ENCODE measurements at places on chromosomes 2 and 18.
A peak's percentile ranks its signal among the peaks of the same experiment; 100 is the strongest.

GRCh38 chr2:69490486-69490885 is 53.3 kb upstream of the NFU1 start:
- DNase-seq, result no peak

DNA sequence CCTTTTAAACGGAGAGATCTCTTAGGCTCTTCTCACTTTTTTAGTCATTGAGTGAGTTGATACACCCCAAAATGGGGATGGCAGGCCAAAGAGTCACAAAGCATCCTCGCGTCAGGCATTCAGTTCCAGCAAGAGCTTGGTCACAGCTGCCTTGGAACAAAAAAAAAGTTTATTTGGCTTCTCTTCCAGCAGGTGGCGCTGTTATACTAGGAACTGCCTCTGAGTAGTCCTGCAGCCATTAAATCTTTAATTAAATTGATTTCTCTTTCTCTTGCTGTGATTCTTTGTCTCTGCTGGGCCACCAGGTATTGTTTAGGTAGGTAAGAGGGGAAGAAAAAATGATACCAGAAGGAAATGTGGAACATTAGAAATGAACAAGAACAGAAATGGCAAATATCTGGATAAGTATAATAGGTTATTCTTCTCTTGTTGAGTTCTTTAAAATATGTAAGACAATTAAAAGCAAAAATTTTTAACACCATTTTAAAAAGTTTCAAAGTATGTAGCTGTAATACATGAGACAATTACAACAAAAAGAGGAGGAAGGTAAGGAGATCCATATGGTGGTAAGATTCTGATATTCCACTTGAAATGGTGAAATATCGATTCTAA is 175.1 kb downstream of the GALNT1 start:
- peak; percentile 87 for DNase-seq

- no peak for DNase-seq
Measured at GRCh38 chr2:6872394-6872793, 5.2 kb upstream of the RSAD2 start.

GRCh38 chr2:25881764-25882163 is 3.5 kb upstream of the ASXL2 start:
- no peak for DNase-seq

- peak; percentile 82 for DNase-seq
Measured at GRCh38 chr2:29580223-29580622, 341.2 kb downstream of the ALK start.

GRCh38 chr18:30775629-30776028 is 266.9 kb downstream of the DSC3 start:
- no peak for DNase-seq

DNA sequence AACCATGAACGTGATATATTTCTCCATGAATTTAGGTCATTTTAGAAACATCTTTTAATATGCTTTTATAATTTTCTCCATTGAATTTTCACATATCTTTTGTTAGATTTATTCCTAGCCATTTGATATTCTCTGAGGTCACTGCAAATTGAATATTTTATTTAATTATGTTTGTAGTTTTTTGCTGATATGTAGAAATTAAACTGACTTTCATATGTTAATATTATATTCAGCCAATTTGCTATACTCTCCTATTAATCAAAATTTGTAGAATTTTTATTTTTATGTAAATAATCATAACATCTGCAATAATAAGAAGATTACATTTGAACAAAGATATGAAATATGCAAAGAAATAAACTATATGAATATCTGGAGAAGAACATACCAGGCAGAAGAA is 46.9 kb downstream of the RMDN2 start:
- no peak for DNase-seq

GRCh38 chr2:86541334-86541733 is 21.9 kb downstream of the CHMP3 start:
- no peak for DNase-seq

GRCh38 chr2:60070196-60070595 is 483.3 kb downstream of the BCL11A start:
- DNase-seq, result no peak

- peak; percentile 2 for DNase-seq
Measured at GRCh38 chr2:57437077-57437476, 609.5 kb upstream of the VRK2 start.

DNA sequence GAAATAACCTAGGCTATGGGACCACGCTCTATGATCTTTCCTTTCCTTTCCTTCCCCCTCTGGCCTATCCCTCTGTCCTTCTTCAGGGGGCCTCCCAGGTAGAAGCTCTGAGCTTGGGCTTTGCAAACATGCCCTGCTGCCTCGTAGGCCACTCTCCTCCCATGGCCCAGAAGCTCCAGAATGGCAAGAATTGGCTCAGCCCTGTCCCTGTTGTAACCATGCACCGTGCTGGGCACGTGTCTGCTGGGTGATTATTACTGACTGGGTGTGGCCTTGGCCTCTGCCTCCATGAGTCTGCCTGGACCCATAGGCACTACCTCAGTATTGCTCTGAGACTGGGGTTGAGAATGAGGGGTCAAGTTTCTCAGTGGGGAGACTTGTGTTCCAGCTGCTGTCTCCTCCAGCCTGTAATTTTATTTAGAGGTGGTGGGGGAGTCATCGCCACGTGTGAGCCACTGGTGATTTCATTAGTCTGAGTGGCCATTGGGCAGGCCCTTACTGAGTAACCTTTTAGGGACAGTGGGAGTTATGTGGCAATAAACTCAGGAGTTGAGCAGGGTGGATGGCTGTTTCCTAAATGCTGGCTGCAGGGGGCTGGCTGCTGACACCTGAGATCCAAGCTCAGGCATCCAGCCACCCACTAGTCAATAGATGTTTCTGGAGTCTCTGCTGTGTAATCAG is 157.9 kb downstream of the CLIP4 start:
- DNase-seq, result peak; percentile 36

DNA sequence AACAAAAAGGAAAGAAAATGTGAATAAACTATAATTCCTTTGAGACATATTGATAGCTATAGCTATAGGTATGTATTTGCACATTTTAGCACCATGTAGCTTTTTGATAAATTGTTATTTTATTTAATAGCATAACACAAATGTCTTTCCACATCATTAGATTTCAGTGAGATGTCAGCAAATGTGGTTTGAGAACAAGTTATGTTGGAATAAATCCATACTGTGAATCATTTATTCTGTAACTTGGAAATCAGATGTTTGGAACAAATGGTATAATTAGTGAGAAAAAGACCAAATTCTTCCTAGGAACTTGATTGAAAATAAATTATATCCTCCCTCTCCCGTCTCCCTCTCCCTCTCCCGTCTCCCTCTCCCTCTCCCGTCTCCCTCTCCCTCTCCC is 62.8 kb downstream of the NABP1 start:
- DNase-seq, result no peak

DNA sequence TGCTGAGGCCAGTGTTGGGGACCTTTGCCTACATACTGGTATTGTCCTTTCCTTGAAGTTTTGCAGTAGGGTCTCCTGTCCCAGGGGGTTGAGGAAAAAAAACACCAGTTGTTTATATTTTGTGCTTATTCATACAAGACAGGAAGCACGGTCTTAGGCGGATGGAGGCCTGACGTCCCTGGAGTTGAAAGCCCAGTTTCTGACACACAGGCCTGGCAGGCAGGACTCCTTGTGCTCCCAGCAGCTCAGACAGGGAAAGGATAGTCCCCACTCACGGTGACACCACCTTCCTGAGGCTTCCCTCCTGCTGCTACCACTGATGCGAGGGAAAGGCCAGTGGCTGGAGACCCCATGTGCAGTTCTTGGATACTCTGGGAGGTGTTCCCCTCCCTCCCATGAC is 15.5 kb upstream of the SP100 start:
- DNase-seq, result no peak

DNA sequence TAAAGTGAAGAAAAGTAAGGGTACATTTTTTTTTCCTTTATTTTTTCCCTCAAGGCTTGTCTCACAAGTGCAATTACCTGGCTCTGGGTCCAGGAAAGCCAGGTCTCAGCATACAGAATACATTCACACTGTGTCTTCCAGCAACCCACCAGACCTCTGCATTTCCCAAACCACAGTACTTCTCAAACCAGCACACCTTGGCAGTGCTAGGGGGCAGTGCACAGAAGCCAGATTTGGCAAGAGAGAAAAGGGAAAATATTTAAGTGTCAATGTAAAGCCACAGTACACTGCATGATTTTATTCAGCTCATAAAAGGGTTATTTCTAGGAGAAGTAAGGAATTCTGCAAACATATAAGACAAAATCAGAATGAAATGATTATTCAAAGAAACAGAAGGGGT is 172.8 kb downstream of the NRXN1 start:
- DNase-seq, result peak; percentile 79

- no peak for DNase-seq
Measured at GRCh38 chr18:76338619-76339245, 156.3 kb downstream of the ZNF516 start.

GRCh38 chr18:31617031-31617717 is 25.5 kb downstream of the TTR start:
- DNase-seq, result peak; percentile 29

GRCh38 chr18:69758458-69758857 is 189.2 kb downstream of the CD226 start:
- DNase-seq, result no peak

- peak; percentile 54 for DNase-seq
Measured at GRCh38 chr18:79302120-79302519, 93.6 kb upstream of the NFATC1 start.

GRCh38 chr2:34848132-34848531 is 1249.0 kb upstream of the FAM98A start:
- DNase-seq, result no peak

DNA sequence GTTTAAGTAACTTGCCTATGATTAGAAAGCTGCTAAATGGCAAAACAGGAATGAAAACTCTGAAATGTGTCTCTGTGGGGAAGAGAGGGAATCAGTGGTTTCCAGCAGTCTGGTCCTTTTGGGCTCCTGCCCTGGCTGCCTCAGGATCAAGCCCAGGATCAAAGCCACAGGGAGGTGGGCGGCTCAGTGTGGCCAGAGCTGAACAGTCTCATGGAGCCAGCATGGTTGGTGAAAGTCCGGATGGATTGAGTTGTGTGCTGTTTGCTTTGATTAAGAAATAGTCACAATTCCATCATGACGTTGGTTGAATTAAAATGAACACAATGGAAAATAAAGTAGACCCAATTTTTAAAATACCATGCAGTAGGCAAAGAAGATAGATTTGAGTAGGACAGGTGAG is 344.2 kb downstream of the LPIN1 start:
- DNase-seq, result no peak

GRCh38 chr2:15737314-15738224 is 145.9 kb downstream of the DDX1 start:
- no peak for DNase-seq

DNA sequence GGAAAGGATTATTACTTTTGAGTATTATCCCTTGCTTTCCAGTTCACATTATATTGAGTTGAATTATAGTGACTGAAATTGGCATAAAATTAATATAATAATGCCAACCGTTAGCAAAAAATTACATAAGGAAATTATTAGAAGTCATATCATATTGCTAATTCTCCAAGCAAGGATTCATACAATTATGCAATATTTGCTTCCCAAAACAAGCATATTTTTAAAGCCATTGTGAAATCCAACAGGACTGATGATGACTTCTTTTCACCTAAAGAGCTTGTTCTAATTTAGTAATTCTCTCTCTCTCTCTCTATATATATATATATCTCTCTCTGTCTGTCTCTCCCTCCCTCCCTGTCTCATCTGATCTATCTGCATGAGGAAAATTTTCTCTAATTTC is 283.5 kb downstream of the DSEL start:
- no peak for DNase-seq

GRCh38 chr2:76316691-76317090 is 606.0 kb upstream of the GCFC2 start:
- DNase-seq, result peak; percentile 60

DNA sequence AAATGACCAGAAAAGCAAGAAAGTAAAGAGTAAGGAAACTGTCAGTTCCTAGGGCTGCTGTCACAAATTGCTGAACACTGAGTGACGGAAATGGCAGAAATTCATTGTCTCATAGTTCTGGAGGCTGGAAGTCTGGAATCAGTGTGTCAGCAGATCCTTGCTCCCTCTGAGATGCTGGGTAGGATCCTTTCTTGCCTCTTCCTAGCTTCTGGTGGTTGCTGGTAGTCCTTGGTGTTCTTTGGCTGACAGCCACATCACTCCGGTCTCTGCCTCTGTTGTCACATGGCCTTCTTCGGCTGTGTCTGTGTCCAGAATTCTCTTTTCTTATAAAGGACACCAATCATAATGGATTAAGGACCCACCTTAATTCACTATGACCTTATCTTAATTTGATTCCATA is 21.9 kb downstream of the PLEKHB2 start:
- no peak for DNase-seq

GRCh38 chr2:33709951-33710350 is 110.9 kb upstream of the FAM98A start:
- DNase-seq, result no peak

DNA sequence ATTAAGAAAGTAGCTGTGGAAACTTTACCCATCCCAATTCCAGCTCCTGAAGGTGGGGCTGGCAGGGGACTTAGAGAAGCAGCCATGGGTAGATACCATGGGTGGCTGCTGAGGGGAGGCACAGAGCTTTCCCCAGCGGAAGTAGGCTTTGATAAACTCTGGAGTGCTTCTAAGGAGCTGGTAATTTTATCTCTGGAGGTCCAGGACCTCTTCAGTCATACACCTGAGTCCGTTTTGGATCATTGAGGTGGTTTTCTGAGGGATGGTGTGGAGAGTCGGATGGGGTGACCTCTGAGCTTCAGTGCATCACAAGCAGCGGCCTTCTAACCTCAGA is 36.7 kb upstream of the BMP10 start:
- DNase-seq, result no peak

DNA sequence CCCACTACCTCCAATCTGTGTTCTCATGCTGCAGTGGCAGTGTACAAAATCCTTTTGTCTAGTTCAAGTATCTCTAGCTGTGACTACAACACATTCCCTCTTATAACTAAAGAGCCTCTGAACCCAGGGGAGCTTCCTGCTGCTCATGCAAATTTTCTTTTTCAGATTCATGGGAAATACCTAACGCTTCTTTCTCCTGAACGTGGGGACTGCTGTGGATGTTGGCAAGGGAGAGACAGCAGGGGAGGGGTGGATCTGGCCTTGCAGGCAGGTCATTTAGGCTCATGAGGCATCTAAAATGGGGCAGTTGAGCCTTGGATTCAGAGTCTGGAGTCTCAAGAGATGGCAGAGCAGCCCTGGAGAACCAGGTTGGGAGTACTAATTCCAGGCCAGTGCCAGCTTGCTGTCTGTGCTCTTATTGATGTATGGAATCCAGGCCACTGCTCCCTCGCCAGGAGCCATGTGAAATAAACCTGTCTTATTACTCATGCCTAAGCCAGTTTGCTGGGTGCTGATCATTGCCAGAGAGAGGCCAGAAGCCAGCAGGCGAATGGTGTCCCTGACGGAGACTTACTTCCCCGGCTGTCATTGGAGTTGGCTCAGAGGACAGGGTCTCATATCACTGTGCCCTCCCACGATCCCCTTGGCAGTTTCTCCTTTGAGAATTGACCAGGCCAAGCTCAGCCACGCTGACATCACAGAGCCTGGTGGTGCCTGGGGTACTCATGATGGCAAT is 29.2 kb upstream of the TNP1 start:
- DNase-seq, result no peak

DNA sequence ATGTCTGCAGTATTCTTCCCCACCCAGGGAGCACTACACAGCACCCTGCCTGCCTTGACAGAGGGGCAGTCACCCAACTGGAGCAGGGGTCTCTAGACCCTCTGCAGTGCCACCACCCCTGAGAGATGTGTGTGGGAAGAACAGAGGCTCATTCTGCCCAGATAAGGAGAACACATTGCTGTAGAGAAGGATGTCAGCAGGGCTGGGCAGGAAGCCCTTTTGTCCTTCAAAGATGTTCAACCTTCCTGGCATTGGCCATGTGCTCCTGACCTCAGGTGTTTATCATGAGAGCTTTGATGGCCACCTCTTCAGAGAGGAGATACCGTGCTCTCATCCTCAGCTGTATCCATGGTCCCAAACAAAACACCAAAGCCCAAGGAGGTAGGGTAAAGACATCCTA is 4.6 kb upstream of the TEX51 start:
- DNase-seq, result no peak

All from NCI-H69 (cell line).